ENCODE measurements at places on chromosomes 3 and 15.

DNA sequence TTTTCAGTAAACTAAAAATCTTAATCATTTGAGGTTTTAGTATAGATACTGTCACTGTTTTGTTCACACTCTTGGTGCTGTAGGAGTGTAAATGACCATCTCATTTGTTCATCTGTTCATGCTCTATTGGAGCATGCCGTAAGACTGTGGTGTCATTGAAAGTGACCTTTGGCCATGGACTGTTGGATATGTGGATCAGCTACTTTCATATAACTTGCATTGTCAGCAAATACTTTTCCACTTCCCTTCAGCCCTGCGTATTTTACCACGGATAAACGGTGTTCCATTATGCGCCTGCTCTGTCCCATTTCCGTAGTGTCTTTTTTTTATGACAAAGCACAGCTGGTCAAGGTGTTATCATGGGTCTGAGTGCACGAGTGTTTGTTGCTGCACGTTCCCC lies 32.6 kb upstream of the SENP5 start:
- DNase-seq: no peak

DNA sequence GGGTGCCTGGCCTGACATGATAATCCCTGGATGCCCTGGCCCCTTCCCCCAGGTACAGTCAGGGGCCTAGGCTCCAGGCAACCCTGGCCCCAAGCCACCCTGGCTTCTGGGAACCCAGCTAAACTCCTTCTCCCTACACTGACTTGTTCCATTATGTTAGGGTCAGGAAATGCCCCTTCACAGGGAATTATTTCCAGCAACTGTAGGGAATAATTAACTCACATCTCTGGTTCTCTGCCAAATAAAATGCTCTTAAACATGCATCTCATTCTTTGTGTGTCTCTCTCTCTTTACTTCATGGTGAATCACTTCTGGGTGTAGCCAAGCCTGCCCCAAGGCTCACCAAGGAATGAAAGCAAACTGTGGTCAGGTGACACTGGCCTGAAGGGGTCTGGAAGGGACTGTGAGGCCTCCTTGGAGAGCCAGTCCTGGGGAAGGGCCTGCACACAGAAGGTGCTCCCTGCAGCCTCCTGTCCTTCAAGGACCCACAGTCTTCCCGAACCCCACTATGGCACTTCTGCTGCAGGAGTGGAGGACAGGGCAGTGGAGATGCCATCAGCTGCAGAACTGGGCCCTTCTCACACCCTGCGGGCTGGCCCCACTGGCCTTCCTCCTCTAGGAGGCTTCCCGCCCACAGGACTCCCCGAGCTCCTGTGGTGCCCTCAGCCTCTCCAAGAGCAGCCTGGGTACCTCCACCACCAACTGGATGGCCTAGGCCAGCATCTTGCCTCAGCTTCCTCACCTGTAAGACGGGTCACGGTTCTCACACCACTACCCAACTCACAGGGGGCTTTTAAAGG lies 17.6 kb downstream of the TKT start:
- no peak for DNase-seq

GRCh38 chr3:96915445-96915844 lies 101.1 kb downstream of the EPHA6 start:
- no peak for DNase-seq

DNA sequence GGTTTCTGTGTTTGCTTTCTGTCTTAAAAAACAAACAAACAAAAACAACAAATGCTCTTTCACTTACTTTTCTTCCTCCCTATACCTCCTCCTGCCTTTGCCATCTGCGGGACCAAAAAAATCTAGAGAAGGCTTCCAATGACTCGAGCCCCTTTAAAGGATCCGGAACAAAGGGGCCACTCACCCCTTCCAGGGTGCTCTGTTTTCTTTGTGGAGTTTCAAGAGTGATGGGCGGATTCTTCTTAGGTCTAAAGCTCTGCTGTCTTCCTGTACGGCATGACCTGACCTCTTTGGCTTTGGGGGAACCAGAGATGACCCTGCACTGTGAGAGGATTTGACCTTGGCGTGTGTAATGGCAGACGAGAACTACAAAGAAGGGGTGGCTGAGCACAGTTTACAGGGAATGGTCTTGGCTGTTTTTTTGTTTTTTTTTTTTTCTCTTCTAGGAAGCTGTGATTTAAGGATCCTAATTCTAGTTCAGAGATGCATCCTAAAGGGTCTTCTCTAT lies 2.2 kb upstream of the MUC20 start:
- no peak for DNase-seq

DNA sequence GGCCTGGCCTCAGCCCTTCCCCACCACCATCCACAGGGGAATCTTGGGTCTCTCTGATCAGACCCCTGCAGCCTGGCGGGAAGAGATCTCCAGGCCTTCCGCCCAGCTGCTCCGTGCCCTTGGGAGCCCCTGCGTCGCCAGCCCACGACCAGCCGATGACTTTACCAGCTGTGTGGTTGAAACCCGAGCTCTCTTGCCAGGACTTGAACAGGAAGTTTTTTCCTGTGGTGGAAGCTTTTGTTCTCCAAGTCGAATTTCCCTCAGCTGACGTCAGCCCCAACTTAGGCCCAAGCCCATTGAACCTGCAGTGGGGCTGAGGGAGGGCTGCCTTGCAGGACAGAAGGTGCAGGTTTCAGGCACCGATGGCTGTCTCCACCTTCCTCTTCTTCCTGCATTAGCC lies 51.7 kb upstream of the SMAD3 start:
- DNase-seq: no peak

- no peak for DNase-seq
Measured at GRCh38 chr3:128098234-128098633, 25.4 kb downstream of the RUVBL1 start.

- DNase-seq: no peak
Measured at GRCh38 chr3:182292591-182292990, 500.7 kb upstream of the ATP11B start.
